ENCODE measurements at places on chromosomes 1 and 21. TPM values are rescaled to one million over a fixed set of nuclear protein-coding genes. Genes with fewer than 3 reads are reported as not detected.

DNA sequence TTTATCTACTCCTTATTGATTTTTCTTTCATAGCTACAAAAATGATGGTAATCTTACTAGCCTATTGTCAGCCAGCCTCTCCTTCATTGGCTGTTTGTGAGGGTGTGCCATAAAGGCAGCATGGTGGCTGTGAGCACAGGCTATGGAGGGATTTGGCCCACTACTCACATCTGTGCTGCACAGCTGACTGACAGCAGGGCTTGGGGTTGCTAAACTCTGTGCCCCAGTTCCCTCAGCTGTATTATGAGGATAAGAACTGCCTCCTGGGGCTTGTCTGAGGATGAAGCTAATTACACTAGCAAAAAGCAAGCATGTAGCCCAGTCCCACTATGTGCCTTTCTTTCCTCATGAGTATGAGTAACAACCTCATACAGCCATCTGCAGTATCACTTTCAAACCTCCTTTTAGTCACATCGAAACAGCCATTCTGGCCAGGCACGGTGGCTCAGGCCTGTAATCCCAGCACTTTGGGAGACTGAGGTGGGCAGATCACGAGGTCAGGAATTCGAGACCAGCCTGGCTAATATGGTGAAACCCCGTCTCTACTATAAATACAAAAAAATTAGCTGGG lies 66.2 kb downstream of the COQ8A start:
- DNase-seq: no peak

The C1QC gene
- not detected for total RNA-seq

The ZNF124 gene
- 18.4 TPM for total RNA-seq

DNA sequence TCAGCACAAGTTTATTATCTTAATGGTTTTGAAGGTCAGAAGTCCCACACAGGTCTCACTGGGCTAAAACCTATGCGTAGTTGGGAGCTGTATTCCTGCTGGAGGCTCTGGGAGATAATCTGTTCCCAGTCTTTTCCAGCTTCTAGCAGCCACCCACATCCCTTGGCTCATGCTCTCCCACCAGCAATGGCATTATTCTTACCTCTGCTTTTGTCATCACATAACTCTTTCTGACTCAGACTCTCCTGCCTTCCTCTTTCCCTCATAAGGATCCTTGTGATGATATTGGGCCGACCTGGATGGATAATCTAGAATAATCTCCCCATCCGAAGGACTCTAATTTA lies 122.2 kb upstream of the PRDX6 start:
- no peak for DNase-seq

DNA sequence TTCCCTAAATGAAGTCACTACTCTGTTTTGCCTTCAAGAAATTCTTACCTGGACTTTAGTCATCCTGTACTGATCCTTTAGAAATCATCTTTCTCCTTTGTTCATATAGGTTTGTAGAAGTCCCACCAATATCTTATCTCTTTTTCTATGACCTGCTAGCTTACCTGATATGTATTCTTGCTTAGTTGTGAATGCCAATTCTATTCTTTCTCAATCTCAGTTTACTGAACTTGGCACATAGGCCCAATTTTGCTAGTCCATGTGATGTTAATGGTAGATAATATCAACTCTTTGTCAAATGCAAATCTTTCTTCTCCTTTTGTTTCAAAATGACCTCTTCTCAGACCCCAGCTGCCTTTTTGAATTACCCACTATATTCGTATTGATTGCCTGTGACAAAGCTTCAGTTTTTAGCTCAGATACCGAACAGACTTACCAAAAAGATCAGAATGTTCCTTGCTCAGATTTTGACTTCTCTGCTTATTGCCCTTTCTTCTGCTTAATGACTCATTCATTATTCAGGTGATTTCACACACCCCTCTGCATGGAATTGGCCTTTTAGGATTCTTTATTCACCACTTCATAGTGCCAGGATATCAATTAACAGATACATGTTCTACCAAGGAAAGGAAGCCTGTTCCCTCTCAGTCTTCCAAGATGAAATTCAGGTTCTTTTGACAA lies 20.6 kb downstream of the IPO9 start:
- DNase-seq: no peak

DNA sequence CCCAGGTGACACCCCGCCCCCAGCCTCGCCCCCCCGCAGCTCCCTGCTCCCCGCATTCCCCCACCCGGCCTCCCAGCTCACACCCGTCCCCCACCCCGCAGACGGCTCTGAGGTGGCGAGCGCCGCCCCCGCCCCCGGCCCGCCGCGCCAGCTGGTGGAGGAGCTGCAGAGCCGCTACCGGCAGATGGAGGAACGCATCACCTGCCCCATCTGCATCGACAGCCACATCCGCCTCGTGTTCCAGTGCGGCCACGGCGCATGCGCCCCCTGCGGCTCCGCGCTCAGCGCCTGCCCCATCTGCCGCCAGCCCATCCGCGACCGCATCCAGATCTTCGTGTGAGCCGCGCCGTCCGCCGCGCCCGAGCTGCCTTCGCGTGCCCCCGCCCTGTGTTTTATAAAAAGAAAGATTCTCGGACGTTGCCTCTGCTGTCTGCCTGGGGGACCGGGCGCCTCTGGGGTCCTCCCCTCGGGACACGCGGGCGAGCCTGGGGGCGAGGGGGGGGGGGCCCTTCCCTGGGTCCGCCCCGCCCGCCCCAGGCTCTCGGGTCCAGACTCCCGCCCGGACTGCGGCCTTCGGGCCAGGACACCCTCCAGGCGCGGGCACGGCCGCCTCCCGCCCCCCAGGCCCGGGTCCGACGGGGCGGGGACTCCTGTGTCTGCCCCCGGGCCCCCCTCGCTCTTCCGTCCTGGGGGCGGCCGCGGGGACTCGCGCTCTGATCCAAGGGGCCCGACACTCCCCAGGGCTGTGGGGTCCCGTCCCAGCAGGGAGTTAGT lies 1.6 kb upstream of the MMP23B start:
- no peak for DNase-seq

DNA sequence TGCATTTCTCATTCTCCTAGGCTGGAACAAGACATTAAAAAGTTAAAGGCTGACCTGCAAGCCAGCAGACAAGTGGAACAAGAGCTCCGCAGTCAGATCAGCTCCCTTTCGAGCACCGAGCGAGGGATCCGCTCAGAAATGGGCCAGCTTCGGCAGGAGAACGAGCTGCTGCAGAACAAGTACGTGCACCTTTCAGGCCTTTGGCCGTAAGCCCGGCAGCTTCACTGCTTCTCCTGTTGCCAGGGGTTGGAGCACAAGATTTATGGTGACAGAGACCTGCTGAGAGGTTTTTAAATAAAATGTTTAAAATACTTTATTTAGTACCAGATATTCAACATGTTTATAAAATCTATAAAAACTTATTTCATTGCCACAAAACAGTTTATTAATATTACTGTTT lies 53.4 kb downstream of the MACO1 start:
- DNase-seq: no peak

GRCh38 chr1:20216574-20216973 lies 30.3 kb upstream of the PLA2G2C start:
- no peak for DNase-seq

- no peak for DNase-seq
These were observed 785.2 kb upstream of the B3GALT2 start for GRCh38 chr1:193971595-193971994.

The RPF1 gene
- total RNA-seq: 24.3 TPM

The KHDRBS1 gene
- total RNA-seq: 95.1 TPM

- DNase-seq: no peak
These were observed 59.9 kb downstream of the SLC22A15 start for GRCh38 chr1:116036255-116036654.

DNA sequence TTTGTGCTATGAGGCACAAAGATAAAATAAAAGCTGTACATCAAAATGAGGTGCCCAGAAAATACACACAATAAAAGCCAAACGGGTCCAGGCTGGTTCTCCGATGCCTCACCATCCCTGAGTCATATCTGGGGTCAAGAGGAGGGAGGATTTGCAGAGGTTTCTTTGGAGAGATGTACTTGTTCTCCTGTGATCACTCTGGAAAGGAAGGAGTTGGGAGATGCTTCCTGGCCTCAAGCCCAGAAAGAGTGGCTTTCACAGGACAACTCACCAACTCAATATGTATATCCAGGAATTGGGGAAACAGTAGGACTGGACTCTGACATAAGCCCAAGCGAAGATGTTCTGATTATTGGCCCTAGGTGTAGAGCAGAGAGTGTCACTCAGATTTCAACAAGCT lies 51.9 kb downstream of the DIPK1A start:
- DNase-seq: no peak

- DNase-seq: no peak
These were observed 33.7 kb downstream of the MRPL39 start for GRCh38 chr21:25573409-25574206.

The FCRL1 gene
- total RNA-seq: not detected

The FMO2 gene
- 0.24 TPM for total RNA-seq

DNA sequence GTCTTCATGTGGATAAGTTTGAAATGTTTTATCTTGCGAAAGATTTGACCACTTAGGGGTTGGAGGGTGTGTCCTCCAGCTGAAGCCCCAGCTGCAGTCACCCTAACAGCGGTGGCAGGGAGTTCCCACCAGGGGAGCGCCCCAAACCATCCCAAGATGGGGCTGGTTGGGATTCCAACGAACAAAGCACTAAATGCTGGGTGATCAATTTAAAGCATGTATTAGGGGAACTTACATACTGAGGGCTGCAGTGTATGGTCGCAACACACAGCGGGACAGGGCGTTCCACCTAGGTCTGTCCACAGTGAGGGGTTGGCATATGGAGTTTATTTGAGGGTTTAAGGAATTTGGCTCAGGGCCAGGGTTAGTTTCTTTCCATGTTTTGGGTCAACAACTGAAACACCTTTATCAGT lies 26.3 kb downstream of the SLC37A1 start:
- no peak for DNase-seq

- DNase-seq: no peak
These were observed 183.6 kb upstream of the RUNX1 start for GRCh38 chr21:35232545-35233176.

DNA sequence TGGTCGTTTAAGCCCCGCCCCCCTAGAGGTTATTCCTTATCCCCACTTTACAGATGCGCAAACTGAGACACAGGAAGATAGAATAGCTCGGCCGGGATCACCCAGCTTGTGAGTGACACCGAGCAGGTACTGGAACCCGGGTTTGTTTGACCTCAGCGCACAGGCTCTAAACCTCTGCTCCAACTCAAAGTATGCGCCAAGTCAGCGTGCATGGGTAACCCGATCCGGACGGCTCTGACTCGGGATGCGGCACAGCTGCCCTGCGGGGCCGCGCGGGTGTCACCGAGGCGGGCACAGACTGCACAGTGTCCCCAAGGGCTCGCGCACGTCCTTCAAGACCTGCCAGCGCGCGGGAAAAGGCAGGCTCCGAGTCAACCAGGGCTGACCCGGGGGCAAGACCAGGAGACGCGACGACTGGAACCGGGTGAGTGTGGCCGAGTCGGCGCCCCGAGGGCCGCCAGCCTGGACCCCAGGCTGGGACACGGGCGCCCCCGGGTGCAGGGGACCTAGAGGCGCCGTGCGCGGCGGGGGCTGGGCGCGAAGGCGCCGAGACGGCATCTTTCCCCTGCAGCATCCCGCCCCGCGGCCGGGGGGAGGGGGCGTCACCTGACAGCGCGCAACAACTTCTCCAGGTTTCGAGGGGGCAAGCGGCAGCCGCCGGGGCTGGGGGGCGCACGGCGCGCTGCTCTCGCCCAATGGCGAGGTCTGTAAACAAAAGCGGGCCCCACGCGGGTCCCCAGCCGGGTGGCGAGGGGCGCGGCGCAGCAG lies 101.9 kb upstream of the SOD1 start:
- no peak for DNase-seq

DNA sequence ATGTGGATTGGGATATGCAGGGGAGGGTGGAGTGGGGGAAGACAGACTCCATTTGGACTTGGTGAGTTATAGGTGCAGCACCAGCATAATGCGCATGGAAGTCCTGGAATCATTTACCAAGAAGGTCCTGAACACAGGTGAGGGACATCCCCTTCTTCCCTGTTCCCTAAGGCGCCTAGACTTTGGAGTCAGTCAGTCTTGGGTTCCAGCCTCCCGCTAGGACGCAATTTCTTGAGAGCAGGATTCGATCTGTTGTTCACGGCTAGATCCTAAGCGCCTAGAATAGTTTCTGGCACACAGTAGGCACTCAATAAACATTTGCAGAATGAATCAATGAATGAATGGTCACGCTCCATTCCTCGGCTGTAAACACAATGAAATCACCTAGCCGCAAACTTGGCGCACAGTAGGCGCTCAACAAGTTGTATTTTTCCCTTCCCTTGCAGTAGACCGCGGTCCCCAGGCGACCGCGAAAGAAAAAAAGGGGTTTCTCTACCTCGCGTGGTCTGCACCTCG lies 1.0 kb upstream of the AK4 start:
- DNase-seq: no peak

The HCN3 gene
- total RNA-seq: 4.3 TPM

The KRTAP19-3 gene
- total RNA-seq: not detected

DNA sequence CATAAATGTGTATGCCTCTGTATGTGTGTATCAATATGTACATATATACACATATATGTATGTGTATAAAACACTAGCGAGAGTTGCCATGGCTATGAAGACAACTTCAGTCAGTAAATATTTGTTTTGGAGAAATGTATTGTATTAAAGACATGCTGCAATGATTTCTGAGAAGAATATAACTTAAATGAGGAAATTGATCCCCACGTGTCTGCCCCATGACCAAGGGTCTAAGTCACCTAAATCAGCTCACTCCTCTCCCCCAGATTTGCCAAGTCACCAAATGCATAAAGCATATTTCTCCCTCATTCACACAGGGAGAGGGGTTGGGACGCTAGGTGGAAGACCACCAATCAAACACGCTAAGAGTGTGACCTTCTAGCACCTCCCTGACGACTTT lies 58.3 kb upstream of the LYST start:
- DNase-seq: no peak

GRCh38 chr21:31283025-31283424 lies 61.0 kb downstream of the TIAM1 start:
- DNase-seq: no peak

DNA sequence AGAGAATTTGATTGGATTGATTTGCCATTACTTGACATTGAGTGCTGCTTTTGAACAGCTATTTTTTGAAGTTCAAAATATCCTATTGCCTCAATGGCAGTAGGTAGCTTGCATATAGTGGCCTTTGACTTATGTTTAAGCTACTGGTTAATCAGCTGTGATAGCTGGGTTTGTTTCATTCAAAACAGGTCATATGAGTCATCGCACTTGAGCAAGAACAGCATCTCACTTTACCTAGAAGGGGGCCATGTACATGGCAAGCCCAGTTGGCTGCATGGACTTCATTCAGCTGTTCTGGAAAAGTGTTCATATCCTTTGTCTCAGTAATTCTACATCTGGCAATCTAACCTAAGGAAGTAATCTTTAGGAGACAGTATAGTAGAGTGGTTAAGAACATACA lies 29.0 kb upstream of the ARID1A start:
- DNase-seq: no peak

DNA sequence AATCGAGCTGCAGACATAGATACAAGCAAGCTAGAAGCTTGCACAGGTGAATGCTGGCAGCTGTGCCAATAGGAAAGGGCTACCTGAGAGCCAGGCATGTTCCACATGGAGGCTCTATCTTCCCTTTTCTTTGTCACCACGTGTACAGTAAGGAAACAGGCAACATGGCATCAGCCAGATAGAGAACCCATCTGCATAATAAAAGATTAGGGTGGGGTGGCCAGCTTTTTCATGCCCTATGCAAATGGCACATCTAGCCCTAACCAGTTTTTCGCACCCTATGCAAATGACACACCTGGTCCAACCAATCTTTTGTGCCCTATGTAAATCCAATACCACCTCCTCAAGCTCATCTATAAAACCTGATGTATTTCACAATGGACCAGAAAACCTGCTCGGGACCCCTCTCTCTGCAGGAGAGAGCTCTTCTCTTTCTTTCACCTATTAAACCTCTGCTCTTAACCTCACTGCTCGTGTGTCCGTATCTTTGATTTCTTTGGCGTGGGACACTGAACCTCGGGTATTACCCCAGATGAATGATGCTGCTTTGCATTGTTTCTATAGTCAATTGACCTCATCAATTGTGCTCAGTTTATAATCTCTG lies 93.9 kb downstream of the SLC30A10 start:
- no peak for DNase-seq

The MPZ gene
- total RNA-seq: 0.45 TPM
